ENCODE measurements at places on chromosomes 16 and 17. TPM values are rescaled to one million over a fixed set of nuclear protein-coding genes. Genes with fewer than 3 reads are reported as not detected.

- DNase-seq, result no peak
These were observed 9.3 kb downstream of the GAS2L2 start for GRCh38 chr17:35743626-35744328.

DNA sequence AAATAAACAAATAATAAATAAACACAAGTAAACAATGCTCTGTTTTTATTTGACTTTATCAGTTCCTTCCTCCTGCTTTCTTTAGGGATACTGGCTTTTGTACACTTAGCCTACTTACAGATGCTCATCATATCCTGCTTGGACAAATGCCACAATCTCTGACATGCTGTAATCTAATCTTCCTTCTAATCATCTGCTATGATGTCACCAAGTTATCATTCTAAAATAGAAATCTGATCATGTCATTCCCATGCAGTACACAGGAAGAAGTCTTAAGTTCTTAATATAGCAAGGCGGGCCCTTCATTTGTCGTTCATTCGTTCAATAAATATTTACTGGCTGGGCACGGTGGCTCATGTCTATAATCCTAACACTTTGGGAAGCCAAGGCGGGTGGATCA, 9.1 kb upstream of the UBB start:
- DNase-seq, result no peak

- DNase-seq, result no peak
These were observed 38.7 kb downstream of the STH start for GRCh38 chr17:46037722-46038255.

- no peak for DNase-seq
These were observed 28.7 kb upstream of the ATF7IP2 start for GRCh38 chr16:10356870-10357842.

DNA sequence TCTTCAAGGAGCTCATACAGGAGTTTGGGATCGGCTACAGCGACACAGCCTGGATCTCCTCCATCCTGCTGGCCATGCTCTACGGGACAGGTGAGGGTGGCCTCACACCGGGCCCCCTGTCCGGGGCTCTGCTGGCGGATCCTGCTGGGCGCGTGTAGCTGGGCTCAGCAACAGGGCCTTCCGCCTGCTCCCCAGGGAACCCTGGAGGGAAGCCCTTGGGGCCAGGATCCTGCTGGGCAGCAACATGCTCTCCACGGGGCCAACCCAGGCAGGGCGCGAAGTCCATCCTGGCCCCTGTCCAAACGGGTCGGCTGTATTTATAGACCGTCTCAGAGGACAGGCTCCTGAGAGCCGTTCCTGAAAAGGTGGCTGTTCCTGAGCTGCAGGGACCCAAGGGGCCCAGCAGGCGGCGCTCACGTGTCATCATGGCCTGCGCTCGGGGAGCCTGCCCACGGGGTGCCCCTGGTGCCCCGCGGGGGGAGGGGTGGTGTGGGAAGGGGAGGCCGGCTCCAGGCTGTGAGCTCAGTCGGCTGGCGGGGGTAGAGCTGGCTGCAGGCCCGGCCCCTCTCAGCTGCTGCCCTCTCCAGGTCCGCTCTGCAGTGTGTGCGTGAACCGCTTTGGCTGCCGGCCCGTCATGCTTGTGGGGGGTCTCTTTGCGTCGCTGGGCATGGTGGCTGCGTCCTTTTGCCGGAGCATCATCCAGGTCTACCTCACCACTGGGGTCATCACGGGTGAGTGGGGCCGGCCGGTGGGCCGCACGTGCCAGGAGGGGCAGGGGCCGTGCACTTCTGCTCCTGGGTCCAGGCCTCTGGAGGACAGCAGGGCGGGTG, 7.5 kb downstream of the SLC16A3 start:
- peak; percentile 75 for DNase-seq

GRCh38 chr16:86874141-86874540, 295.8 kb downstream of the FOXL1 start:
- DNase-seq, result peak; percentile 46

GRCh38 chr17:49995055-49995738, at the start of gene DLX3:
Gene DLX3 (minus strand): TSS chr17:49995224. CDS start chr17:49994998, 226 bp downstream.
- DNase-seq, result no peak

DNA sequence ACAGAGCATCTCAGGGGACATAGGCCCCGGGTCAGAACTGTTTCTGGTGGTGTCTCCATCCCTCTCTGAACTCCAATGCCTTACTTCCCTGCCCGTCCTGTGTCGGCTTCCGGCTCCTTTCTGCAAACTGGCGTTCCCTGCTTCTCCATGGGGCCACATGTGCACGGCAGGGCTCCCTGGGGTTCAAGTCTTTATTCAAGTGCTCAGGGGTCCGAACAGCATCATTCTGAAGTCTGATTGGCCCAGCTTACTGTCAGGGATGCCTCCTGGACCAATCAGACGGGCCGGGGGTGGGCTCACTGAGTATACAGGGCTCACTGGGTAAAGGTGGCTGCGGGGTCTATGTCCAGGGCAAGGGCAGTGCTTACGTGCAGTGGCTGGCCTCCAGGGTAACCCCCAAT, 17.1 kb downstream of the C16orf82 start:
- no peak for DNase-seq

GRCh38 chr16:19238406-19238805, 47.1 kb upstream of the CLEC19A start:
- DNase-seq, result no peak

GRCh38 chr16:70473446-70474319, 19.3 kb downstream of the FCSK start:
- DNase-seq, result no peak

DNA sequence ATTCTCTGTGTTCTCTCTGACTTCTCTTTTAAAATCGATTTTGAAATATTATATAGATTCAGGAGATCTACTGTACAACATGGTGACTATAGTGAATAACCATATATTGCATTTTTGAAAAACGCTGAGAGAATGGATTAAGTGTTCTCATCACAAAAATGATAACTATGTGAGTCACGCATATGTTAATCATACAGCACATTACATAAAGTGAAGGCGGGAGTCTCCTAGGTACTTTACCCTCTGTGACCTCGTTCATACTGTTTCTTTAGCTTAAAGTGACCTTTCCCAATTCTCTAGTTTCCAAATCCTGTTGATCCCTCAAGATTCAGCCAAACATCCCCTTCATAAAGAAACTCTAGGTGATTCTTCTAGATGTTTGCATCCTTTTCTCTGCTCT, 3.1 kb upstream of the KRTAP3-2 start:
- DNase-seq, result no peak

DNA sequence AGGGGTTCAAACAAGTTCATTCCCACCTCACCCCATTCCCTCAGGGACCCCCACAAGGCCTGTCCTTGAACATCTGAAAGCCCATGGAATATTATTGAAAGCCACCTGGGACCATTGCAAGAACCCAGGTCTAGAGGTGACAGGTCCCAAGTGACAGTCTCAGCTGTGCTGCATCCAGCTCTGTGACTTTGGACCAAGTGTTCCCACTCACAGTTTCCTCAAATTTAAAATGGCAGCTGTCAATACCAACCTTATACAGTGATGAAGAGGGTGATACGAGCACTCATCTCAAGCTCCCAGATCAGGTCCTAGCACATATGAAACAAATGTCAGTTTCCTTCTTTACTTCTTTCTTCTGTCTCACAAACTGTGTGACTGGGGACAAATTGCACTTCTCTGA, 9.1 kb downstream of the ERAL1 start:
- no peak for DNase-seq

DNA sequence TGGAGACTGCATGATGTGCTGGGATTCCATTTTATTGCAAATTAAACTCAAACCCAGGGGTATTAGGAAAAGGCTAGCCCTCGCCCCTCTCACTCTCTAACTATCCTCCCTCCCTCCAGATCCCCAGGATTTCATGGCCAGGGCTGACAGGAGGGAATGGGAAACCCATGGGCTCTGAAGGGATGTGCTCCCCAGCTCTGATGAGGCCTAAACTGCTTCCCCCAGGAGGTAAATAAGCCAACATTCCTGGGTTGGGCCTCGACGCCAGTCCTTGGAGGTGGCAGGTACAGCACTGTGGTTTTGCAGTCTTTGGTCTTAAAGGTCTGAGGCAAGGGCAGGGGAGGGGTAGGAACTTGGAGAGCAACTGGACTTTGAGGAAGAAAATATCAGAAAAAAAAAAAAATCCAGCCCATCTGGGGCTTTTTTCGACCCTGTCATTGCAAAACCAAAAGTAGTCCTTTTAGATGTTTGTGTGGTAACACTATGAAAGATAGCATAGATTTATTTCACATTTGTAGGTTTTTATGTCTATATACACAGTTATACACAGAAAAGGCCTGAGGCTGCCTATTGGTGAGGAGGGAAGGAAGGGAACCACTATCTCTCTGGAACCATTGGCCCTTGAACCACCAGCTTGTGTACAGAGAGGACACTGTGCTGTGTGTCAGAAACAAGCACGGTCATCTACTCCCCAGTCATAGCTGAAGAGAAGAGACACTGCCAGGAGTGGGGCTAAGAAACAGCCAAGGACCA, 12.0 kb downstream of the C17orf113 start:
- no peak for DNase-seq

- DNase-seq, result no peak
These were observed 1.1 kb upstream of the FASN start for GRCh38 chr17:82098939-82099763.

DNA sequence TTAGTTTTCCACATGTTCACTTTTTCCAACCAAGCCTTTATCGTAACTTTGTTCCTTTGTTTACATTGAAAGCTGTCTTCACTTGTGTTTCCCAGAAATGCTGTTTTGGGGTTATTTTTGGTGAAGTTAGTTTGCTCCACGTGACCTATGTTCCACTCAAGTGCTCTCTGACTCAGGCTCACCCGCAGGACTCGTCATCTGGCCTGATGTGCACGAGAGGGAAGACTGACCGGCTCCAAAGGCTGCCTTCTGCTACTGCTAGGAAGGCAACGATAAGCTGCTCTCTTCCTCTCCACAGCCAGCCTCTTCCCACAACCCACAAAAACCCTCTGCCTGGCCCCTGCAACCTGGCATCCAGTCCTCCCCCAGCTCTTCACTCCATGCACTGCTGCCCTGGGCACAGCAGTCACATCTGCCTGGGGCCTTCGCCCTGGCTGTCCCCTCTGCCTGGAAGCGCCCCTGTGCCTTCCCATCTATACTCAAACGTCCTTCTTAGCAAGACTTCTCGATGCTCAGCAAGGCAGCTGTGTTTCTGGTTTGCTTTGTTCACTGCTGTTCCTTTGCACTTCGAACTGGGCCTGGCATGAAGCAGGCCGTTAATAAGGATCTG, 28.0 kb downstream of the ZCCHC14 start:
- no peak for DNase-seq

GRCh38 chr16:80447241-80447640, 93.6 kb upstream of the DYNLRB2 start:
- no peak for DNase-seq

DNA sequence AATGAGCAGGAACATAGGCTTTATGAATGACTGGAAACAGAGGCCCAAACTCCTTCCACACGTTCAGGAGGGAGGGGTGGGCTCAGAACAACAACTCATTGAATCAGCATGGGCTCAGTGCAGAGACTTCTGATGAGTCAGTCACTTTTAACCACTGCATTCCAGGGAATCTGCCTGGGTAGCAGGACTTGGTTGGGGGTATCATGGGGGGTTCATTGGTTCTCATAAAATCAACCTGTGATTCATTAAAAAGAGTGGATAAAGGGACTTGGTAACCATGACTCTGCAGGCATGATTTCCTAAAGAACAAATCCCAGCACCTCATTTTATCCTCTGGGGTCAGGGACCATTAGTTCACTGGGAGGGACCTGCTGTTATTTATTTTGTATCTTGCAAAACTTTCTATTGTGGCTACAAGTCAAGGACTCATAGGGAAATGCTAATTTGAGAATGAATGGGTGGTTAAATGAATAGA, 13.8 kb downstream of the ITGB3 start:
- DNase-seq, result no peak

DNA sequence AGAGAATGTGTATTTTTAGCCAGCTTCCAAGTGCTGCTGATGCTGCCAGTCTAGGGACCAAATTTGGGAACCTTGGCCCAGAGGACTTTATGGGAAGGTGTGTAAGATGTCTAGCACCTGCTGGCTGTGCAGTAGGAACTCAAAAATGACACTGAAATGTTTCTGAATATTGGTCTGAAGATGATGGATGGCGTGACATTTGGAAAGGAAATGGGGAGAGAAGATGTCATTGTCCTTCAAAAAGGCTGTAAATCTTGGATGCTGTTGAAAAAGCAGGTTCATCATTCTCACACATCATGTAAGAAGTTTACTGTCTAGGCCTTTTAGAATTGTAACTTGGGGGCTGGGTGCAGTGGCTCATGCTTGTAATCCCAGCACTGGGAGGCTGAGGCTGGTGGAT, 6.7 kb downstream of the EPN2 start:
- DNase-seq, result no peak

- no peak for DNase-seq
These were observed 1.0 kb downstream of the MED1 start for GRCh38 chr17:39450051-39450450.

DNA sequence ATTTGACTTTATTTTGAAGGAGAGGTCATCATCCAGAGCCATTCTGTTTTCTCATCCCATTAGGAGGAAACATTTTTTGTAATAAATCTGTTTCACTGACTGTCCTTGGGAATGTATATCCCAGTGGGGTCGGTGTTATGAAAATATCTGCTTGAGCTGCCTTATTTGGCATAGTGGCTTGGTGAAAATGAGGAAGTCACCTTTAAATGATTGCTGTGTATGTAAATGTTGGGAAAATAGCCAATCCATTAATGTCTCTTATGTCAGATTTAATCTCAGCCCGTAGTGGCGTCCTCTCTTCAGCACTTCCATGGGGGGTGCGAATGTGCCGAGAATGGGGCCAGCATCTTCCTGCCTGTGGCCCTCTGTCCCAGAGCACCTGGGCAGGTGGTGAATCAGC, 57.6 kb downstream of the BANP start:
- DNase-seq, result no peak

DNA sequence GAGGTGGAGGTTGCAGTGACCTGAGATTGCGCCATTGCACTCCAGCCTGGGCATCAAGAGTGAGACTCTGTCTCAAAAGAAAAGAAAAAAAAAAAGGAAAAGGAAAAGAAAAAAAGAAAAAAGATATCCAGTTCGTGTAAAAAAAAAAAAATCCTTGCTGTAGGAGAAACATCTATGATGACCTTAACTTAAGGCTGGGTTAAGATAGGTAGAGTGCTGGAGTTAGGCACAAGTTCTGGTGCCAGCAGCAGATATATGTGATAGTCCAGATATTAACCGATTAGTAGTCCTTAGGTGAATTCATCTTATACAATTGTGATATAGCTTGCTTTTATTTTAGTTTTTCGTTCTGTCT, 17.2 kb downstream of the PSMD11 start:
- DNase-seq, result no peak

CCR7 gene
- 83.9 TPM for total RNA-seq

SCNN1G gene
- not detected for total RNA-seq

SP2 gene
- total RNA-seq, result 22.9 TPM

CYTH1 gene
- total RNA-seq, result 156 TPM

IRX5 gene
- total RNA-seq, result not detected

KRT20 gene
- total RNA-seq, result not detected

SHBG gene
- total RNA-seq, result not detected
